ENCODE measurements at places on chromosomes 1 and 21. TPM values are rescaled to one million over a fixed set of nuclear protein-coding genes. Genes with fewer than 3 reads are reported as not detected.

DNA sequence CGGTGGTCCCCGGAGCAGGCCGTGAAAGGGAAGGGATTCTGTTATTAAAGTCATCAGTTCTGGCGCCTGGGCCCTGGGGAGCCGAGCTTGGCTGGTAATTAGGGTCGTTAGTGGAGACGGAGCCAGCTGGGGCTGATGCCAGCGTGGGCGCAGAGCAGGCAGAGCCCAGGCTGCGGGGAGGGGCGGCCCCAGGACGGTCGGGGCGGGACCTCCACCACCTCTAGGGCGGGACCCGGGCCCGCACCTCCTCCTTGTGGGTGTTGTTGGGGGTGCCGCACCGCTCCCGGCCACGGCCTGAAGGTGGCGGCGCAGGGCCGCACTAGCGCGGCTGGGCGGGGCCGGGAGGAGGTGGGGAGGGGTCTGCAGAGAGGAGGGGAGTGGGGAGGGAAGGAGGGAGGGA is 470.6 kb downstream of the PTPRU start:
- peak; percentile 74 for DNase-seq

DNA sequence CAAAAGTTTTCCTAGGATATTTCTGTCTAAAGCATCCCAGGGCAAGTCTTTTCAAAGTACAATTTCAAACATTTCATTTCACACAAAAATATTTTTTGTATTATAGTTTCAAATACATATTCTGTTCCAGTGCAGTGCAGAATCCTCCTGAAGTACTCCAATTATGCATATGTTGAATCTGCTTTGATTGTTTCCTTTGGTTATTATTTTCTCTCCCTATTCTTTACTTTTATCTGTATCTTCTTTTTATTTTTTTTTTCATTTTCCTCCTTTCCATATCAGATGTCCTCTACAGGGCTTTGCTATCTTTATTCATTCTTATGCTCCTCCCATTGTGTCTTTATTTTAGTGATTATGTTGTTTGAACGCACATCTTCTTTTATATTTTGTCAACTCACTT is 274.8 kb downstream of the DPYD start:
- DNase-seq = no peak

- DNase-seq = no peak
Observed at GRCh38 chr1:165960881-165961280, 133.5 kb downstream of the UCK2 start.

DNA sequence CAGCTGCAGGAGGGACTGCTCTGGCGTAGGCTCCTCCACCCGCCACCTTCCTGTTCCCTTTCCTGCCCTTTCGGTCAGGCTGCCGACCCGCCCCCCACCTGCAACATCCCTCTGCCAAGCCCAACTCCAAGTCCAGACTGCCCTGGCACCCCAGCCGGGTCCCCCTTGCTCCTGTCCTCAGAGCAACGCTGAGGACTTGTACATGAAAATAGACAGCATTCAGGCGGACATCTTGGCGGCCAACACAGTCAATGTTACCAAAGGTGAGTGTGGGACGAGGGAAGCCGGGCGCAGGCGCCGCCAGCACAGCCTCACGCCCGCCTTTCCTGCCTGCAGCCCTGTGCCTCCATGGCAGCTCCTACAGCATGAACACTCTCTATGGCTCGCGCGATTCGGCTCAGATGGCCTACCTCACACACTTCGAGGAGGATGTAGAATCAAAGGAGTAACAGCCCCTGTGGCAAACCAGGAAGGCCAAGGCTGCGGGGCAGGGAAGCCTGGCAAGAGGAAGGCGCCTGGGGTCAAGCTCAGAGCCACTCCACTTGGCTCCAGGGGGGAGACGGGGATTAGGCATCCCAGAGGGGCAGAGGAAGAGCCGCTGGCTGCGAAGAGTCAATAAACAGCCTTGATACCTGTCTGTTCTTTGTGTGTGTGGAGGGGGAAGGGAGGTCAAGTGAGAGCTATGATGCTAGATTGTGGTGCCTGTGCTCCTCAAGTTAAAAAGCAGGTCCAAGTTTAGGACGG is 5.8 kb downstream of the RNU5D-1 start:
- no peak for DNase-seq

- DNase-seq = peak; percentile 85
Observed at GRCh38 chr1:248807067-248807737, 18.5 kb downstream of the SH3BP5L start.

GRCh38 chr1:230977761-230978490 is 735 bp downstream of the TTC13 start:
- no peak for DNase-seq

DNA sequence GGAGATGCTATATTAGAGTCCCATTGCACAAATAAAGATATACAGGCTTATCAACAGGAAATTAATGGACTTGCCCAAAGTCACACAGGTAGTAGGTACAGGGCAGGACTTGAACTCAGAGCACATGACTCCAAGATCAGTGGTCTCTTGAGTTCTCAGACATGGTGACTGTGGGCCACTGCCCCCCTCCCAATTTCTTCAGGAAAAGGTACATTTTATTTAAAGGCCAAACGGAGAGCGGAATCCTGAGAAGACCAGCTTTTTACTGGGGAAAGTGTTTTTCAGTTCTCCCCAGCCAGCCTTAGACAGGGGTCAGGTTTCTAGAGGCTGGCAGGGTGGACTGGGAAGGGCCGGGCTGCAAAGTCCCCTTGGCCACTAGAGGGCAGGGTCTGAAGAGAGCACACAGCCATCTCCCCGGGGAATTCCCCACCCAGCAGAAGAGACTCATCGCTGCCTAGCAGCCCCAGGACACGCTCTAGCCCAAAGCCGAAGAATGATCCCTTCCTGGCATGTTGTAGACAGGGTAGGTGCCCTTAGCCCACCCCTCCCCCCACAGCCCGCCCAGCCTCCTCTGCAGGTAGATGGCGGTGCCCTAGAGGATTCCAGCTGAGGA is 29.7 kb downstream of the ACP6 start:
- peak; percentile 85 for DNase-seq

DNA sequence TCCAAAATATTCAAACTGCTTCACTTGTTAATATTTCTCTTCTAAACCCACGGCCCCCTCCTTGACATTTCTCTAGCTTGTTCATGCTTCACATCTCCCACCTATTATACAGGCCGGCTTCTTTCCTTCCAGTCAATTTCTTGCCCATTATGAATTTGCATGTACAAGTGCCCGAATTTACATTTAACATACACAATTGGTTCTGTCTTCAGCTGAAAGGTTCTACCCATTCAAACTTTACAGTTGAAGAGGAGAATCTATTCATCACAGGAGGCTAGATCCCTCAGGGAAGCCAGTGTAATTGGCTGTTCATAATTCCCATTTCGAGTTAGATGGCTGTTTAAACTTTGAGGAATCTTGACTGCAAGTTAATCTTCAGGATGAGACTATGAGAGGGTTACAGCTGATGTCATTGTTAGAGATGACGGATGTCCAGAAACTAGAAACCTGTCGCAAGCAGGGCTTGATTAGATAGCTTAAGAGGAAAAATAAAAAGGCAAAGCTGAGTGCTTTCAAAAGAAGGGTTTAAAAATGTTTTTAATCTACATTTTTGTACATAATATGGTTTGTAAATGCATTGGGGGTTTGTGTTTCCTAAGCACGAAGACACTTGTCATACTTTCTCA is 157.0 kb downstream of the ADSS2 start:
- no peak for DNase-seq

DNA sequence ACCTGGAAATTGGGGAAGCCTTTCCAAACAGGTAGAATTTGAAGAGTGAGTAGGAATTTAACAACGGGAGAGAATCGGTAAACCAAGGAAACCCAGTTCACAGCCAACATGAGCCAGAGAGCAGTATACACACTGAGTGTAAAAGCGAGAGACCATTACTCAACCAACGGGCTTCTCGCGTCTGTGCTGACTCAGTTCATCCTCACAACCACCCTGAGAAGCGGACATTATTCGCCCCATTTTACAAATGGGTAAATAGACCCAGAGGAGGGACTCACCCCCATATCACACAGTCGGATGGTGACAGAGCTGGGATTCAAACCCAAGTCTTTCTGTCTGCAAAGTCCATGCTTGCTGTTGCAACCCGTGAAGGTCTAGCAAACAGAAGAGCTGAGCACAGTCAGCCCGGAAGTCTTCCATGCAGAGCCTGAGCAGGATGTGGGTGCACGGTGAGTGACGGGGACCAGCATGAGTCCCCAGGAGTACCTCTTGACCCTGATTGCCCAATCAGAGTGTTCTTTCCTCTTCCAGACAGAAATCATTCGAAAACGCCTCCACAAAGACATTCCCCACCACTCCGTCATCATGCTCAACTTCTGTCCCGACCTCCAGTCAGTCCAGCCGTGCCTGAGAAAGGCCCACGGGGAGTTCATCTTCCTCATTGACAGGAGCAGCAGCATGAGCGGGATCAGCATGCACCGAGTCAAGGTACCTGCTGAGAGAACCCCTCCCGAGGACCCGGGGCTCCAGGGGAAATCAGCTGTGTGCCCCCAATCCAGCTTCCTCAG is 32.3 kb downstream of the VWA5B1 start:
- DNase-seq = no peak

DNA sequence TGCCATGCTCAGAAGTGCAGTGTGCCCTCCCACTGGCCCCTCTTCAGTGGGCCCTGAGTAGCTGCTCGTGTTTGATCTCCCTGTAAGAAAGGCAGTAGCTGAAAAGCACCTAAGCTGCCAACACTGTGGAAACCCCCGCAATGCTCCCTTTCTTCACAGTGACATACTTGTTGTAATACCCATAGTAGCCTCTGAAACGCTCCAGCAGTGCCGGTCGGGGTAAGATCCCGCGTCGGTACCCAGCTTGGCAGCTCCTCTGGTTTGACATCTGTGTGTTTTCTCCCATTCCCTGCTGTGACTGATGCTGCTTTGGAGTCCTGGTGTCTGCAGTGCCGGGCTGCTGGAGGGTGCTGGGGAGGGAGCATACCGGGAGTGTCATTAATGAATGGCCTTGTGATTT is 3.6 kb downstream of the CHAF1B start:
- no peak for DNase-seq

DNA sequence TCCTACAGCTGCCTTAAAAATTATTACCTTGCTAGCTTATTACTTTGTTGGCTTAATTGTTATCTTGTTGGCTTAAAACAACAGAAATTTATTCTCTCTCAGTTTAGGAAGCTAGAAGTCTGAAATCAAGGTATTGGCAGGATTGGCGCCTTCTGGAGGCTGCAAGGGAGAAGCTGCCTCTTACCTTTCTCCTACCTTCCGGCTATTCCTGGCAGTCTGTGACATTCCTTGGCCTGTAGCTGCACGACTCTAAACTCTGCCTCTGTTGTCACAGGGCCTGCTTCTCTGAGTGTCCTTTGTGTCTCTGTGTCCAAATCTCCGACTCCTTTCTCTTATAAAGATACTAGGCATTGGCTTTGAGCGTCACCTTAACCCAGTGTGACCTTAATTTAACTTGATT is 579.9 kb upstream of the B3GALT2 start:
- no peak for DNase-seq

DNA sequence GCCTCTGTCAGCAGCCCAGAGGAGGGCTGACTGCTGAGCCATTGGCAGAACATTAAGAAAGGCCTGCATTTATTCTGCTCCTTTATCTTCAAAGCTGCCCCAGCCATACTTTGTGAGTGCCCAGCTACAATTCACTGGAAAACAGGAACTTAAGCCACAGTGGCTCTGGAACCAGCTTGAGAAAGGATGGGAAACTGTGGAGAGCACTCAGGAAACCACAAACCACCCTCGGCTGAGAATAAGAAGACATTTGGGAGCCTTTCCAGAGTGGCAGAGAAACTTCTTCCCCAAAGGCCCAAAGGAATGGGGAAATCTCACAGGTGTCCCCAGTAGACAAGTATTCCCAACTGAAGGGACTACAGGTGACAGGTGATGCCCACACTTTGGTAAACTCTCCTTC is 1.8 kb downstream of the LAMB3 start:
- no peak for DNase-seq

DNA sequence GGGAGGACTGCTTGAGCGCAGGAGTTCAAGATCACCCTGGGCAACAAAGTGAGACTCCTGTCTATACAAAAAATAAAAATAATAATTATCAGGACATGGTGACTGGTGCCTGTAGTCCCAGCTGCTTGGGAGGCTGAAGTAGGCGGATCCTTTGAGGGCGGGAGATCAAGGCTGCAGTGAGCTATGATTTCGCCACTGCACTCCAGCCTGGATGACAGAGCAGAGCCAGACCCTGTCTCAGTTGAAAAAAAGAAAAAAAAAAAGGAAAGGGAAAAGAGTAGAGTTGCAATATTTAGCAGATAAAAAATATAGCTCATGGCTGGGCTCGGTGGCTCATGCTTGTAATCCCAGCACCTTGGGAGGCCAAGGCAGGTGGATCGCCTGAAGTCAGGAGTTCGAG is 3.3 kb upstream of the S1PR1 start:
- no peak for DNase-seq

- DNase-seq = no peak
Observed at GRCh38 chr1:63875636-63876035, 101.8 kb downstream of the ROR1 start.

DNA sequence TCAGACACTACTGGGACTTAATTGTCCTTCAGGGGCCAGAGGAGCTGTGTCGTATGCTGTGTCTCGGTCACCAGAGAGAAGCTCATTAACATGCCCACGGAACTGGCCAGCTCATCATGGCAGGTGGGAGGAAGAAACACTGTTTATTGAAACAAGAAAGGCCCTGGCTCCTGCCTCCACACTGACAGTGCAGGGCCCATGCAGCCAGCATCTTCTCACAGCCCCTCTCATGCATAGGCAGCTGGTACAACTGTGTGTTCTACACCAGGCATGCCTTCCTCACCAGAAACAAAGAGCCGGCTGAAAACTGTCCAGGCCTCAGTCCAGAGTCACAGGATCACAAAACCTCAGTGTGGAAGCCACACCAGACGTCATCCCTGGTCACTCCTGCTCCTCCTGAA is 106.0 kb downstream of the UBE2U start:
- DNase-seq = no peak

GRCh38 chr1:41044187-41044586 is 22.7 kb upstream of the SLFNL1 start:
- no peak for DNase-seq

GRCh38 chr1:192133350-192133926 is 24.8 kb upstream of the RGS18 start:
- no peak for DNase-seq

Gene C1QC
- total RNA-seq = 38.6 TPM

Gene FCRL2
- total RNA-seq = not detected

Gene TESK2
- total RNA-seq = 1.0 TPM

Gene OSCP1
- total RNA-seq = 3.4 TPM

Gene USH2A
- total RNA-seq = 3.6 TPM

Gene NBPF26
- 16.3 TPM for total RNA-seq

Gene SETDB1
- 15.5 TPM for total RNA-seq

Gene ILDR2
- total RNA-seq = 23.1 TPM

Gene GBP5
- 0.94 TPM for total RNA-seq

Gene RLF
- total RNA-seq = 13.8 TPM

Gene CGN
- total RNA-seq = 0.19 TPM

Gene ANGPTL7
- 0.81 TPM for total RNA-seq
